A549 treated with CORT108297 at 1 μM for 4 hours (cell line): ENCODE measurements at places on chromosomes 3 and 15. TPM values are rescaled to one million over a fixed set of nuclear protein-coding genes. Genes with fewer than 3 reads are reported as not detected.

Gene WDR53
- total RNA-seq, result 8.0 to 12.1 TPM (median 9.8 TPM) in 5 replicates

Gene SPTBN5
- 0.17 to 0.27 TPM (median 0.24 TPM) in 5 replicates for total RNA-seq

Gene NECTIN3
- total RNA-seq, result 19.9 to 31.8 TPM (median 25.2 TPM) in 5 replicates

Gene ACVR2B
- 1.9 to 2.9 TPM (median 2.6 TPM) in 5 replicates for total RNA-seq
